Body of pancreas (tissue), 4 donors: ENCODE measurements at places on chromosomes 11 and 22.

DNA sequence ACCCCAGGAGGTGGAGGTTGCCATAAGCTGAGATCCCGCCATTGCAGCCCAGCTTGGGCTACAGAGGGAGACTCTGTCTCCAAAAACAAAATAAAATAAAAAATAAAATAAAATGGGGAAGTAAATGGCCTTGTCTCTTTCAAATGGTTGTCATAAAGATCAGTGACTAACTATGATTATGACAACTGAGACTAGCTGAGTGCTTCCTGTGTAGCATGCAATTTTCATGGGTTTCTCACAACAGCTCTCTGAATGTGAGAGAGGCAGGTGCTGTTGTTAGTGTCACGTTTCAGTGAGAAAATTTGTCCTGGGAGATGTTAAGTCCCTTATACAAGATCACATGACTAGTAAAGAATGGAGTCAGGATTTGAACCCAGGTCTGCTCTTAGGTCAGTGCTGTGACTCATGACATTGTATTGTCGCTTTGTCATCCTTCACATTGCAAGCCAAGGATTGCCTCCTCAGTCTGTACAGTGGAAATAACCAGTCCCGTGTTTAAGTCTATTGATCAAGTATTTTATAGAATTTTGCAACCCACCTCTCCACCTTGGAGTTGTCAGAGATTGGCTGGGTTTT, 163.3 kb upstream of the CCDC90B start:
- DNase-seq: no peak

- DNase-seq: no peak
Measured at GRCh38 chr11:116467823-116468222, 305.0 kb downstream of the BUD13 start.

GRCh38 chr11:63915961-63916836, 765 bp downstream of the RCOR2 start:
- DNase-seq: peak; percentile 41

DNA sequence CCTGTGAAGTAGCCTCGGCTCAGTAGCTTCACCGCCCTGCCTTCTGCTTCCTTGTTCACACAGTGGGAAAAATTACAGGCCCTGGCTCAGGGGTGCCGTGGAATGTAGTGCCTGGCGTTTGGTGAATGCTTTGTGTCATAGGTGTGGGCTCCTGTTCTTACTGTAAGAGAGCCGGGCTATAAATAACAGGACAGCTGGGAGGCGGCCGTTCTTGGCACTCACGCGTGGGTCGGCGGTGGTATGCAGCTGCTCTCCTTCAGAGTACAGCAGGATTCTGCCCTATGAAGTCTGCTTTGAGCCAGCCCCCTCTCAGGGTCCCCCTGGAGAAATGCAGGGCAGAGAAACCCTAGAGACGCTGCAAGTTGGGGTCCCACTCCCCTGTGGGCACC, 84.2 kb downstream of the CTTN start:
- no peak for DNase-seq

DNA sequence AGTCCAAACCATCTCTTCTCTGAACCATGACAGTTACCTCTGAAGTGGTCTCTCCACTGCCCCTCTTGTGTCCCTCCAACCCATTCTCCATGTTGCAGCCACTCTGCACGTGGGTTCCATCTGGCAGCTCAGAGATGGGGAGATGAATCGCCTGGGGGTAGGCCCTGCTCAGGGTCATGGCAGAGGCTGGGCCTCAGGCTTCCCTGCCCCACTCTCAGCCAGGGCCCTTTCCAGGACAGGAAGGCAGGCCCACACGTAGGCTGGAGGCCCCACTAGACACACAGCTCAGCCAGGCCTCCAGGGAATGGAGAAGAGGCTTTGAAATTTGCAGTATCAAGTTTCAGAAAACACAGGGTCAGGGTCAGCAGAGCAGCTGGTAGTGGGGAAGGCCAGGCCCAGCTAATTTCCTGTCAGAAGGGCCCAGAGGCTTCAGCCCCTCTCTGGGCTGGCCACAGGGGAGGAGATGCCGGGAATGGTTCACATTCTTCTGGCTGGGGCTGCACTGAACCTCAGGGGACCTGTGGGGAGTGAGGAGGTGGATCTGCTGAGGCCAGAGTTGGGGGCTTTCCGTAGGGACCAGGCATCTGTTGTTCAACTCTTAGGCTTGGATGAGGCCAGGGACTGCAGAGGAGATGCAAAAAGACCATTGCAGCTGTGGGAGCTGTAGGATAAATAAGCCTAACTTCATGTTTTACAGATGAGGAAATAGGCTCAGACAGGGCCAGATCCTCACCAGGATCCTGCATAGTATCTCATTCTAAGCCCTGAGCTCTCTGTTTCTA, 101.6 kb downstream of the SWAP70 start:
- peak; percentile 63 for DNase-seq

DNA sequence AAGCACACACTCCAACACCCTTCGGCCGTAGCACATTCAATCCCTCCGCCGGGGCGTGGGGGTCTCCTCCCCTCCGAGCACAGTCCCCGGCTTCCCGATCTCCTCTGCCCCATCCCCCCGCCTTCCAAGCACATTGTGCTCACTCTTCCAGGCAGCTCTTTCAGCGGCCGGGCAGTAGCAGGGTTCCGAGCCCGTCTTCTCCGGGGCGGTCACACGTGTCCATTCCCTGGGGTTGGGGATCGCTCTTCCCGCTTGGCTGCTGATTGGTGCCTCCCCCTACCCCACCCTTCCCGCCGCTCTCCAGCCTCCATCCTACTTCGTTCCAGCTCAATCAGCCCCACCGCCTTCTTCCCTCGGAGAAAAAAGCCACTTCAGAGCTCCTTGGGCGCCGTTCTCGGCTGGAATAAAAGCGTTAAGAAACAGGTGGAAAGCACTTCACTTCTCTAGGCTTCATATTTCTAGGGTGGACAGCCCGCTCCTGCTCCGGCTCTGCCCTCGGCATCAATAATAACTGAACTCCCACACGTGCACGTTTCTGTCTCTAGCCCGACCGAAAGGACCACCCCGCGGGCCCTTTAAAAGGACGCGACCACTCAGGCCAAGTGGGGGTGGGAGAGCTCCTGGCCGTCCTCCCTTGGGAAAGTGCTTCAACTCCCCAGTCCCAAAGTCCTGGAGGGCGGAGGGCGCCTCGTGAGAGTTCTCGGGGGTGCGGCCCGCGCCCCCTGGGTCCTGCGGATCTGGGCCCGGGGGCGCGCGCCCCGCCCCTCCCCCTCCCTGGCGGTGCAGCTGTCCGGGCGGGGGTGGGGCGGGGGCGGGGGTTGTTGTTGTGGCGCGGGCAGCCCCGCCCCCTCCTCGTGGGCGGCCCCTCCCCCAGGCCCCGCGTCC, 464 bp upstream of the CECR2 start:
- DNase-seq: peak; percentile 49
